Stimulated activated CD4-positive, alpha-beta T cell treated with anti-CD3 and anti-CD28 coated beads, Interleukin-4, amount 100 ng/mL, for 24 hours (primary cell): ENCODE measurements at places on chromosomes 5 and 9.

GRCh38 chr5:159459132-159459627, 128.9 kb upstream of the IL12B start:
- no peak for DNase-seq

DNA sequence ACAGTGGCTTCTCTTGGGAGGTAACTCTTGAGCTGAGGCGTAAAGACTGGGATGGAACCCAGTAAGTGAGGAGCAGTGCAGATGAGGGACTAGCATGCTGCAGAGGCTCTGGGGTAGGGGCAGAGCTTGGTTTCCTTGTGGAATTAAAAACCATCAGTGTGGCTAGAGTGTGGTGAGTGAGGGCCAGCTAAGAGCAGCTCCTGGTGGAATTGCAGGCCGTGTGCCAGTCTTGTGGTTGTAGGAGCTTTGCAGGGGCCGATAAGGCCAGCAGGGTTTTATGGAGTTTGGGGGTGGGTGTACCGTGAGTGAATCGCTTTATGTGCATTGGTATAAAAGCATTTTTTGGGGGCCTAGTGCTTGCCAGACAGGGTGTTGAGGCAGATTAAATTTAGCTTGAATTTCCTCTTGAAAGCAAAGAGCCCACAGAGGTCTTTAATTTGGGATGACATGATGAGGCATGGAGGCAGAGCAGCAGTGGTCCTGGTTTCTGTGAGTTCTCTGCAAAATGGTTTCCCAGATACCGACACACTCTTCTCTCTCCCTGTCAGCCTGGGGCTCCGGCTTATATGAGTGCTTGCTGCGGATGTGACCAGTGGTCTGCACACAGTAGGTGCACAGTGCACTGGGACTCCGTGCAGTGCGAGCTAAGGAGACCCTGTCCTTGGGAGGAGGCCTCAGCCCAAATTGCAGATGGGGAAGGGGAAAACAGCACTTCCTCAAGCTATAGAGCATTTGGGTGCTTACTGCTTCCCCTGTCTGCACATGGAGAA, 176.4 kb upstream of the PITX1 start:
- no peak for DNase-seq

- no peak for DNase-seq
Observed at GRCh38 chr9:37542488-37542887, 33.7 kb downstream of the FBXO10 start.

GRCh38 chr5:14415024-14415697, 166.4 kb upstream of the OTULINL start:
- peak; percentile 39 for DNase-seq

- no peak for DNase-seq
Observed at GRCh38 chr9:36789886-36790285, 217.2 kb downstream of the MELK start.

DNA sequence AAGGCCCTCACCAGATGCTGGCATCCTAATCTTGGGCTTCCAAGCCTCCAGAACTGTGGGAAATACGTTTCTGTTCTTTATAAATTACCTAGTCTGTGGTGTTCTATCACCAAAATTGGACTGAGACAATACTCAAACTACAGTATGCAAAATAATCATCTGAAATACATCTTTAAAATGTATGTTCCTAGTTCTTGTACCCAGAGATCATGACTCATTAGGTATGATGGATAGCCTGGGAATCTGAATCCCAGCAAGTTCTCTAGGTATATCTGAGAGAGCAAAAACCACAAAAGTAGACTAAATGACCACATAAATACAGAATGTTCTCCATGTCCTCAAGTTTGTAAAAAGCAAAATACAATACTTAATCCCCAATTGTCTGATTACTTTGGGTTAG, 166.3 kb downstream of the YIPF5 start:
- DNase-seq, result no peak

GRCh38 chr9:116592970-116593369, 94.1 kb upstream of the TRIM32 start:
- no peak for DNase-seq

DNA sequence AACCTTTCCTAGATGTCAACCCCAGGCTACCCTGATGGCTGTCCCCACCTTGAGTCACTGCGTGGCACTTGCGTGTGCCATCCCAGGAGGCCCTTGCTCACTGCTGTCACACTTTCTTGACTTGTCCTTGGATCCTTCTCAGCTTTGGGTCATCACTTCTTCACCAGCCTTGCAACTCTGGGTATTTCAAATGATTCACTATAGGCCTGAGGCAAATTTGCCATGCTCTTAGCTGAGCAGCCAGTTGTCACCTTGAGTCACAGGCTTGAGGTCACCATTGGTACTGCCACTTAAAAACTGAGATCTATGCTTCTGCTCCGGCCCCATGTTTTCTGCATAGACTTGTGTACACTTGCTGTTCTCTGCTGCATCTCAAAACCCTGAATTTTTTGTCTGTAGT, 84.7 kb downstream of the BASP1 start:
- DNase-seq, result no peak

DNA sequence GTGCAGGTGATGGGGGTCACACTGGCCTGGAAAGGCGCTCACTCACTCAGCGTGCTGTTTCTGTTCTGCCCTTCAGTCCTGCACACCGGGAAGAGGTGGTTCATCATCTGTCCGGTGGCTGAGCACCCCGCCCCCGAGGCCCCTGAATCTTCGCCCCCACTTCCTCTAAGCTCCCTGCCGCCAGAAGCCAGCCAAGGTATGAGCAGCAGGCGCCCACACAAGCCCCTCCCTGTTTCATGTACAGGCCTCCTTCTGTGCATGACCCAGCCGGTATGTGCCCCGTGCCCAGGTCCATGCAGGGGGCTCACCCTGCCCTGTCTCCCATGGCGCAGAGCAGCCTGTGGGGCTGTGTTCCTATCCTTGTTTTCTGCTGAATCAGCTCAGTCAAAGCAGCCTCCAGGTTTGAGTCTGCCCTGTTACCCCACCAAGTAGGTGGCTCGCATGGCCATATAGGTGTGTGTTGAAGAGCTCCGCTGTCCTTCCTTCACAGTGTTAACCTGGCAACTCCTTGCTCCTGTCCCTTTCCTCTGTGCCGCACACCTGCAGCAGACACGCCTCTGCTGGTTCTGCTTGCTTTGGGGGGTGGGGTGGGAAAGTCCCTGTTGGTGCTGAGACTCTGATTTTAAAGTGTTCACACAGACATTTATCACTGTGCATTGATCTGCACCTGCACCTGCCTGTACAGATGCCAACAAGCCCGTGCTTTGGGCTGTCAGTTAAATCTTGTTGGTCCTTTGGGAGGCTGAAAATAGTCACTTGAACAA, 84.8 kb downstream of the WNK2 start:
- DNase-seq, result peak; percentile 19

DNA sequence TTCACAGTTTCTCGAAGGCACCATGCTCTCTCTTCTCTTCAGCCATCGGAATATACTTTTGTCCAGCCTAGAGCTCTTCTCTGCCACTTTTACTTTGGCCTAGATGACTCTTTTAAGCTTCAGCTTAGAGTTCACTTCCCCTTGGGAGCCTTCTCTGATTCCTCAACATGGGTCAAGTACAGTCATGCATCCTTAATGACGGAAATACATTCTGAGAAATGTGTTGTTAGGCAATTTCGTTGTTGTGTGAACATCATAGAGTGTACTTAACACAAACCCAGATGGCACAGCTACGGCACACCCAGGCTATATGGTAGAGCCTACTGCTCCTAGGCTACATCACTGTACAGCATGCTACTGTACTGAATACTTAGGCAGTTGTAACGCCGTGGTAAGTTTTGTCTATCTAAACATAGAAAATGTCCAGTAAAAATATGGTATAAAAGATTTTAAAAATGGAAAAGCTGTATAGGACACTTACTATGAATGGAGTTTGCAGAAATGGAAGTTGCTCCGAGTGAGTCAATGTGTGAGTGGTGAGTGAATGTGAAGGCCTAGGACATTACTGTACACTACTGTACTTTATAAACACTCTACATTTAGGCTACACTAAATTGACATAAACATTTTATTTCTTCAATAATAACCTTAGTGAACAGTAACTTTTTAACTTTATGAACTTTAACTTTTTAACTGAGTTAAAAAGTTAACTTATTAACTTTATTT, 15.1 kb upstream of the TNFSF15 start:
- DNase-seq, result no peak

DNA sequence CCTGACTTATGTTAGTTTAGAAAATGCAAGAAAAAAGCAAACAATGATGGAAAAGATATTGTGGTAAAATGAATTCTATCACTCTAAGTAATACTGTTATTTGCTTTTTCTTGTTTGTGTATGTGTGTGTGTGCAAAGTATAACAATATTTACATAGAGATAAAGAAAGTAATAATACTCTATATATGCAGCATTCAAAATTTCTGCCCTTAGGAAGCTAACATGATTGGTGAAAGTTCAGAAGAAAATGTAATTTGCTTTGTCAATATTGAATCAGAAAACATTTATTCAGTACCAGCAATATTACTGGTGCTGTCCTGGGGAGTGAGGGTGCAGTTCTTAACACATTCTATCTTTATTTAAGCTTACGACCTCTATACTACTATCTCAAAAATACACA, 12.9 kb upstream of the PRDM9 start:
- no peak for DNase-seq

GRCh38 chr5:17304282-17304681, 86.9 kb downstream of the BASP1 start:
- DNase-seq, result no peak

GRCh38 chr9:121217609-121218292, 16.1 kb upstream of the RAB14 start:
- no peak for DNase-seq

- no peak for DNase-seq
Observed at GRCh38 chr9:12708562-12709298, 15.5 kb downstream of the TYRP1 start.

DNA sequence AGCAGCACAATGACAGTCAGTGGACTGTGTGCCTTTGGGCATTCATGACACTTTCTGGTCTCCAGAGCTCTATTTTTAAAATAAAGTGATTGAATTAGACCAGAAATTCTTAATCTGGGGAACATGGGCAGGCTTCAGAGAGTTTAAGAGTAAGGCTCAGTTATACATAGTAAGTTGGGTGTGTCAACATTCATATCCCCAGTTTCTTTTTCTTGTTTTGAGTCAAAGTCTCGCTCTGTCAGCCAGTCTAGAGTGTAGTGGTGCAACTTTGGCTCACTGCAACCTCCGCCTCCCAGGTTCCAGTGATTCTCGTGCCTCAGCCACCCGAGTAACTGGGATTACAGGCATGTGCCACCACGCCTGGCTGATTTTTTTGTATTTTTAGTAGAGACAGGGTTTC, 13.7 kb upstream of the KIF4B start:
- no peak for DNase-seq

DNA sequence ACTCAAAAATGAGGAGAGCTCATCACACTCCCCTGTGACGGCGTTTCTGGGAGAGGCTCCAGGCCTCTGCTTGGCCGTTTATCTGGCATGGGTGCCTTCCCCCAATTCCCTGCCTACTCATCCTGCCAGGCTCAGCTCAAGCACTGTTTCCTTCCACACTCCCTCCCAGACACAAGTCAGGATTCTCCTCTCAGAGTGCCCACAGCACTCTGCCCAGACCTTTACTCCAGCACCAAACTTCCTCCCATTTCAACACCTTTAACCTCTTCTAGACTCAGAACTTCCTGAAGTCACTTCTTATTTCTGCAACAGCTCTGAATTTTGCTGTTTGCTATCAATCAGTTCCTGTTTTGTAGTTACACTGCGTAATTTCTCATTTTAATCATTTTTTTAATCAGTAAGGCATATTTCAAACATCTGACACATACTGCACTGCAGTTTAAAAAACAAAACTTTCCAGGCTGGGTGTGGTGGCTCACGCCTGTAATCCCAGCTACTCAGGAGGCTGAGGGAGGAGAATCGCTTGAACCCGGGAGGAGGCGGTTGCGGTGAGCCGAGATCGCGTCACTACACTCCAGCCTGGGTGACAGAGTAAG, 16.0 kb downstream of the TRMO start:
- DNase-seq, result peak; percentile 38

- no peak for DNase-seq
Observed at GRCh38 chr9:76374783-76375559, 19.3 kb downstream of the RFK start.

- no peak for DNase-seq
Observed at GRCh38 chr9:104882086-104882485, 45.9 kb downstream of the ABCA1 start.

GRCh38 chr5:167451076-167451475, 840.4 kb upstream of the WWC1 start:
- no peak for DNase-seq

DNA sequence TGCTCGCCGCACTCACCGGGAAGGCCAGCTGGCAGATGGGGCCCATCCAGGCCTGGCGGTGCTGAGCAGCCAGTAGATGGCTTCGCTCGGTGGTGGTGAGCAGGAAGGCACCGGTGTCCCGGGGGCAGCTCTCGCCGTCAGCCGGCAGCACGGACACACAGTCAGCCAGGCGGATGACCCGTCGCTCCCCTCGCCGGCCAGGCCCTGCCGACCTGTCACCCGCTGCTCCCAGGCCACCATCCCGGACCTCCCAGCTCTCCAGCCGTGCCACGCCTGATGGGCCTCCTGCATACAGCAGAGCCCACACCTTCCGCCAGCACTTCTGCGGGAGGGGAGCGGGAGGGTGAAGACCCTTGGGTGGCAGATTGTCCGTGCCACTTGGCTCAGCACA, 1.4 kb downstream of the DOK3 start:
- no peak for DNase-seq

- no peak for DNase-seq
Observed at GRCh38 chr5:54693936-54694657, 176.5 kb downstream of the SNX18 start.

DNA sequence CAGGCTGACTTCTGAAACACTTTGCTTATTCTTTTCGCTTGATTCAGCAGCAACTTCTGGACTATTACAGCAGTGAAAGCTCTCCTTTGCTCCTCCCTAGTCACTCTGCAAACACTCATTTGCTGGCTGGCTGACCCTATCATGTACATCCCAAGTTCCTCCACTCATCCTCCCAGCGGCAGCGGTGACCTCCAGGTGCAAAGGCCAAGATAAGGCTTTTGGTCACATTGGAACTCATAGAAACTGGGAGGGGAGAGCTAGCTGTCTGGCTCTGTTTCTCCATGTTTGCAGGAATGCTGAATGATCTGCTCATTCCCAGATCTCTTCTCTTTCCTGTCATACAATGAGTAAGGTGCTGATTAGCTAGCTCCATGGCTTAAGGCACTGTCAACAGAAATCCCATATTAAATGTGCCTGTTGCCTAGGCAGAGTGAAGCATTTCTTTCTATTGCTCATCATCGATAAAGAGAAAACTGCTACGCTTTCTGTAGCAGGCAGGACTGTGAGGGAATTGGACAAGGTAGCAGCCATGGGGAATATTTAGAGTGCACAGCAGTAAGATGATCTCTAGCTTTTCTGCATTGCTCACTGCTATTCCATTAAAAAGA, 250.5 kb upstream of the PDE4D start:
- no peak for DNase-seq

- DNase-seq, result no peak
Observed at GRCh38 chr9:26523577-26523976, 369.0 kb downstream of the CAAP1 start.

GRCh38 chr5:90311401-90311800, 98.2 kb downstream of the CETN3 start:
- no peak for DNase-seq

- DNase-seq, result no peak
Observed at GRCh38 chr9:33524306-33524947, 376 bp downstream of the ANKRD18B start.

GRCh38 chr5:176899296-176899891, at the start of gene HK3:
TSS of gene HK3 (minus strand) at chr5:176899346. CDS start at chr5:176896159, 3,187 bp downstream.
- DNase-seq, result no peak

- no peak for DNase-seq
Observed at GRCh38 chr9:459491-460444, 245.1 kb downstream of the DOCK8 start.
